ENCODE measurements at places on chromosomes 1 and 21.

DNA sequence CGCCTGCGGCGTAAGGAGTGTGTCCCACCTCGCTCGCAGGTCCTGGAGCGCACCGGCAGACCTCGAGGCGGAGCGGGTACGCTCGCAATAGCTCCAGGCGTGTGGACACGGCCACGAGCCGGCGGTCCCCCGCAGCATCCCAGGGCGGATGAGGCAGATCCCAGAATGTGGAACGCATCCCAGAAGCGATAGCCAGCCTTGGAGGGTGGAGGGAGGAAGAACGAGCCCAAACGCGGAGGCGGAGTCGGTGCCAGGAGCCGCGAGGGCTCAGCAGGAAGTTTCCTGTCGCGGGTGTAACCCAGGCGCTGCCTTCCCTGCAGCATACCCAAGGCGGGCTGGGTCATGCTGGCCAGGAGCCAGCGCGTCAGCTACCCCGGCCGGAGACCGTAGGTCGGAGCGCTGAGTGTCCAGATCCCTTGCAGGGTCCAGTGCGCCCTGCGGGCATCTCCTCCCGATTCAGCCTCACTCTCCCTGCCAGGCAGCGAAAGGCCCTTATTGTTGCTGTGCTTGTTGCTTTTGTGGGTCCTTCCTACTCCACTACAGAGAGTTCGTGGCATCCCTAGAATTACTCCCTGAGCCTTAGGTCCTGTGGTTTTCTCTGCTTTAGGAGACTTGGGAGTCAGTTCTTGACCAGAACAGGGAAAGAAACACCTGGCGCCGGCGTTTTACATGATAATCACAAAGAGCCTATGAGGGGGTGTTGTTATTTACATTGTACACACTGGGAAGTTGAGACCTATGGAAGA, 27.7 kb downstream of the STYXL2 start:
- peak; percentile 35 for DNase-seq

- no peak for DNase-seq
Measured at GRCh38 chr1:119794230-119794875, 16.9 kb downstream of the REG4 start.

DNA sequence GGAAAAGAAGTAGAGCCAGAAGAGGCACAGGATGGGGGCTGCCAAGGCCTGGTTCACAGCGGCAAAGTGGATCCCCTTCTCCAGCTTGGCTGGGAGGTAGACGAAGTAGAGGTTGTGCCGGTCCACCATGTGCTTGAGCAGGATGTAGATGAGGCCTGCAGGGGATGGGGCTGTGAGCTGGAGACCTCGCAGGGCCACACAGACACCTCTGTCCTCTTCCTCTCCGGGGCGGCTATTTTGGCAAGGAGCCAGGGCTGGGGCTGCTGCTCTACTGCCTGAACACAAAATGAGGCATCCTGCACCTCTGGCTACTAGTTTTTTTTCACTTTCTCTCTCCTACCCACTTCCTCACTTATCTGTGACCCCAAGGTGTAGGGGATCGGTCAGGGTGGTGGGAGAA, 32.3 kb downstream of the TMEM63A start:
- DNase-seq = no peak

- no peak for DNase-seq
Measured at GRCh38 chr1:77370583-77371306, 88.9 kb downstream of the AK5 start.

- DNase-seq = no peak
Measured at GRCh38 chr1:100583827-100584226, 45.9 kb downstream of the GPR88 start.

- DNase-seq = peak; percentile 45
Measured at GRCh38 chr1:22625262-22625925, 11.0 kb upstream of the C1QA start.

DNA sequence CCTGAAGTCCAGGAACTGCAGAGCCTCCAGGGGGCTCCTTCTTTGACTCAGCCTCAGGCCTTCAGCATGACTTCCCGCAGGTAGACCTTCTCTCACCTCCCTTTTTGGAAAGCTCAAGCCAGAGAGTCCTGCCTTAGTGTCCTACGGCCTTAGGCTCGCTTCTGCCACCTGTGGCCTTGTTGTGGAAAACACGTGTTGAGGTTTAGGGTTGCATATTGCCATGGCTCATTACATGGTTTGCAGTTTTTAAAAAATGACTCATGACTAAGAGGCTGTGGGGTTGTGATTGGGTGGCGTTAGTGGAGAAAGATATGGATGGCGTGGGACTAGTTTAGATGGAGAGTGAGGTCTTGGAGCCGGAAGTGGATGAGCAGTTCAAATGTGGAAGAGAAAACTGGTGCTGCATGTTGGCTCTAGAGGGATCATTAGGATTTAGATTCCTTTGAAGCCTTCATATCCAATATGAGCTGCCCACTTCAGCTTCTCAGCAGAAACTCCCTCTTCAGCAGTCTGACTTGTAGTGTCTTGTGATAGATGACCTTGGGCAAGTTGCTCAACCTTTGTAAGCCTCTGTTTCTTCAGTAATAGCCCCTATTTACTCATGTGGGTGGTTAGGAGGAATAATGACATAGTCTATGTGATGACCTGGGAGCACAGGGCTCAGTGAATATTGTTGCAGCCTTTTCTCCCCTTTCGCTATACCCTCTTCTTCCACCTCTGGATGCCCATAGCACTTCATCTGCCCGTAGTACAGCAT, 6.5 kb upstream of the FGGY start:
- DNase-seq = peak; percentile 35

DNA sequence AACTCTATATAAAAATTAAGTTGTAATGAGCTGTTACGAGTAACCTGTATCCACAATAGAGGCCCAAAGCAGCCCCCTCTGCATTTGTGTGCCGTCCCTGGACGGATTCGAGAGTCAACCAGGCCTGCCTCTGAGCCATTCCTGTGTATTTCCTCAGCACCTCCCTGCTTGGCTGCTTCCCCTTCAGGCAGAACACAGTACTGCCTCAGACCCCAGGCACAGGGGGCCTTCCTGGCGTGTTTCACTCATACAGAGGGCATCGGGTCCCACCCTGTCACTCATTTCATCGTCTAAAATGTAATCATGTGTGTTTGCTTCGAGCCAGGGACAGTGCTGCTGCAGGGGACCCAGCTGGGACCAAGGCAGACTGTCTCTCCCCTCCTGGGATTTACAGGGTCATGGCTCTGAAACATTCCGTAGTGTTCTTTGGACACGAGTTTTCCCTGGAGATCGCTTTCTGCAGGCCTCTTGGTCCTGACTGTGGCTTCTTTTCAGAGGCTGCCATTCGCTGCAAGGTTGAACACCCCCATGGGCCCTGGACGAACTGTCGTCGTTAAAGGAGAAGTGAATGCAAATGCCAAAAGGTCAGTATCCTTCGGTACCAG, 19.4 kb downstream of the LGALS8 start:
- DNase-seq = no peak

DNA sequence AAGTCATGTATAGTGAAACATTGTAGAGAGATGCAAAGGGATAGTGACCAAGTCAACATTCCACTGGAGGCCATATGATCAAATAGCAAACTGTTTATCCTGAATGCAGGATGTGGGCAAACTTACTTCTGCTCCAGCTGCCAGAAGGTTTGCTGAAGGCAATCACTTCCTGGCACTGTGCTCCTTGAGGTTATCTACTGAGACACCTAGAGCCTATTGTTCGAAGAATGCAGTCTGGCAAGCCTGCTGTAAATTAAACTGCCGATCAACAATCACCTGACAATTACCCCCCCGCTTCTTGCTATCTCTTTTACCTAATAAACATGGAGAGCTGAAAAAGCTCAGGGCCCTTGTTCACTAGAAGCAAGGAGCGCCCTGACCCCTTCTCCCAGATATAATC, 139.4 kb upstream of the B3GALT2 start:
- peak; percentile 15 for DNase-seq

- no peak for DNase-seq
Measured at GRCh38 chr1:214989341-214989740, 93.2 kb upstream of the KCNK2 start.

DNA sequence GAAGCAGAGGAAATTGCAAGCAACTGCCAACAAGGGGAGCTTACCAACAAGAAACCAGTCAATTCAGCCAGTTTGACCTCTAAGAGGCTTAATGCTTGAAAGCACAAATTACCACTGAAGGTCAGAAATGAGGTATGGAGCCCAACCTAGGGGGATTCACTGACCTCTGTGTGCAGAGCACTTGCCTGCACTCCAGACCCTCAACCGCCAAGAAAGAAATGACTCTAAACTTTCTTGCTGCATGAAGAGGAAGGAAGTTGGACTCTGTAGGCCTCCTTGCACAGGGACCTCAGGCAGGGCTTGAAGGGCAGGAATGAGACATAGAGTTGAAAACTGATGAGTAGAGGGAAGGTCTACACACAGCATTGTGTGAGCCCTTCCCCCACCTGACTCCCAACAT, 10.0 kb downstream of the ARMH1 start:
- DNase-seq = no peak

DNA sequence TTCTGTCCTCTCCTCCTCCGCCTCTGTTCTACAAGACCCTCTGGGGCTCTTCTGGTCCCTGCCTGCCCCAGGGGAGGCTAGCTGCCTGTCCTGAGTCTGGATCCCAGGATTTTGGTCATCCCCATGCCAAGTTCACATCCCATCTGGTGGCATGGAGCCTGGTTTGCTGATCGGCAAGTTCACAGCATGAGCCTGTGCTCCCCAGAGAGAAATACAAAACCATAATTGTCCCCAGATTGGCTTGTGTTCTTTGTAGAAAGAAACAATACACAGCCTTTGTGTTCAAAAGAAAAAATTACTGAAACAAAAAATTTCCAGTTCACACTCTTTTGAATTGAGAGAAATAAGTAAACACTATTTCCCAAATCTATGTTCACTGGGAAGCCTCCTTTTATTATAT, 149.4 kb upstream of the ZC3H12A start:
- no peak for DNase-seq

- DNase-seq = no peak
Measured at GRCh38 chr1:234957330-234958065, 171.1 kb downstream of the TOMM20 start.

GRCh38 chr1:67211589-67212563, 45.6 kb downstream of the IL23R start:
- DNase-seq = peak; percentile 41

GRCh38 chr1:24417681-24418080, 2.1 kb downstream of the NIPAL3 start:
- no peak for DNase-seq

DNA sequence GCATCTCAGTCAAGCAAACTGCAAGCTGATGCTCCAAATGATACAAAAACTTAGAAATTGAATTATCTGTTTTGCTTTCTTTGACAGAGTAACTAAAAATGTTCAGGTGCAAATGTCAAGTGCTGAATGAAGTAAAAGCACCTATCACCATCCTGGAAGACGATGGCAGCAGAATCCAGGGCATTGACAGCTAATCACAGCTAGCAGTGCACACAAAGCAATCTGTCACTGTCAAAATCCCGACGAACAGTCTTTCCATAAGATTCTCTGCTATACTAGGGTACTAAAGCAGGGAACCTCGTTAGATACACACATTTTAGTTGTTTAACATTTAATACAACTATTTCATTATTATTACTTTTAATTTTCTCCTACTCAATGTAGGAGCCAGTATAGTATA, 233.3 kb downstream of the BRINP3 start:
- DNase-seq = no peak

DNA sequence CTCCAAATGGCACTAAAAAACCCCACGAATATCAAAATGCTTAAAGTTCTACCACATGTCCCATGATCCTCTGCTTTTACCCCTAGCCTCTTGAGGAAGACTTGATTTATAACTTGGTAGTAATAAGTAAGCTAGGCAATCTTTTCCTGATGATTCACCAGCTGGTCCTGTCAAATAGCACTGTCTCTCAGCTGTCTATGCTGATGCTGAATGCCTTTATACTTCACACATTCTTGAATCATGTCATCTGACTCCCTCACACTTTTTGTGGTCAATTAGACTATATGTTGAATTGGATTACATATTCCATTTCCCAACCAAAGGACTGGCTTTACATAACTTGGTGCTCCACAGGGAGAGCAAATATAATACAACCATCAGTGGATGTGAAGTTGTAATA, 16.6 kb downstream of the C21orf91 start:
- DNase-seq = no peak

DNA sequence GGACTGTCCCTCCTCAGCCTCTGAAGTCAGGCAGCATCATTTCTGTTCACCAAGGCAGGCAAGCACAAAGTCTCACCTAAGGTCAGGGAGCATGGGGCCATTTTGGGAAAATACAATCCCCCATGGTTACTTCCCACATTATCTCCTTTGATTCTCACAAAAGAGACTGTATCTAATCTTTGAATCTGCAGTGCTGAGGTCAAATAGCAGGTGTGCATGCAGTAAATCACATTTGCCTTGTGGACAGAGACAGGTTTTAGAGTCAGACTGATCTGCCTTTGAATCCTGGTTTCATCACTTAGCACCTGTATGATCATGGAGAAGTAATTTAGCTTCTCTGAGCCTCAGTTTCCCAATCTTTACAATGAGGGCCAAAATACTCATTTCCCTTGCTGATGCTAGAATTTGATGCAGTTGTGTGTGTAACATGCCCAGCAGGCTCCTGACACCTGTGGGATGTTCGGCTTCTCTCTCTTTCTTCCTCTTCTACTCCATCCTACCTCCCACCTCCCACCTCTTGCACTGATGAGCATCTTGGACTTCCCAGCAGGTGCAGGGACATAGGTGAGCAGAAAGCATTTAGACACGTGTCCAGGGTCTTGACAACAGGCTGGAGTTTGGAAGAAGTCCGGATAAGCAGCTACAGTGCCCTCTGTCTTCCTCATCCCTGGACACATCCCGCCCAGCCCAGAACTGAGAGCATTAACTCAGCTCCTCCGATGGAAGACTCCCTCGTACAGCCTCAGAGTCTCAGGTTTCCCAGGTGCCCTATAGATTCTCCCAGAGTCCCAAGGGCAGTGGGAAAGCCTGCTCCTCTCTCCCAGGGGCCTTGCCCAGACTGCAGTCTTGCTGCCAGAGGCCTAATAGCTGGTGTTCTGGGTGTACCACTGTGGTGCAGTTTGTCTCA, 18.9 kb downstream of the NENF start:
- DNase-seq = no peak

GRCh38 chr1:186420923-186421322, 40.0 kb downstream of the PDC start:
- no peak for DNase-seq

GRCh38 chr1:234253732-234254131, 119.5 kb upstream of the COA6 start:
- DNase-seq = no peak

DNA sequence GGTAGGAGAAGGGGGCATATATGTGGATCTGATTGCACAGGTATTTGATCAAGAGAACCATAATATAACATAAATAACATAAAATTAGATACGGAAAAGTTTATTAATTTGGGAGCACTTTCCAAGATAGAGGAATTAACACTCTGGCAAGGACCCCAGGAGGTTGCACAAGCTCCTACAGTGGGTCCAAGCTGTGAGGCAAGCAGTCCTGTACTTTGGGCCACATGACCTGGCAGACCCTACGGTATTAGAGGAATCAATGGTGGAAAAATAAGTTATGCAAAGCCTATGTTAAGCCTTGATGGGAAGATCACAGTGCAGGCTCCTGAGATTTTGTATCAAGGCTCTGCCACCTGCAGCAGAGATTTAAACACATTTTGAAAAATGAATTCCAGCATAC, 220.1 kb downstream of the COL24A1 start:
- no peak for DNase-seq

- DNase-seq = no peak
Measured at GRCh38 chr1:7644086-7644485, 127.0 kb upstream of the VAMP3 start.

- DNase-seq = no peak
Measured at GRCh38 chr1:88731475-88732269, 47.6 kb downstream of the PKN2 start.

Data from DND-41 (cell line).